ENCODE measurements at places on chromosomes 12 and 14.

GRCh38 chr12:50642761-50643160 lies 121.1 kb upstream of the ATF1 start:
- no peak for DNase-seq

DNA sequence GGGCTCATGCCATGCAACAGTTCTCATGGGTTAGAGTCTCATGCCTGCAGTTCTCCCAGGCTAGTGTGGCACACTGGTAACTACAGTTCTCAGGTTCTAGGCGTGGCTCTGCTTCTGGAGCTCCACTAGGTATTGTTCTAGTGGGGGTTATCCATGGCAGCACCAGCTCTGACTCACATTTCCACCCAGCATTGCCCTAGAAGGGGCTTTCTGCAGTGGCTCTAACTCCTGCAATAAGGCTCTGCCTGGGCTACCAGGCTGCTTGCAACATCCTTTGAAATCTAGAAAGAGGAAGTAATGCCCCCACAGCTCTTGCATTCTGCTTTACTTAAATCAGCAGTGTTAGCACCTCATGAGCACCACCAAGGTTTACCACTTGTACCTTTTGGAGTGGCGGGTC lies 220.3 kb upstream of the ARID2 start:
- DNase-seq: no peak

DNA sequence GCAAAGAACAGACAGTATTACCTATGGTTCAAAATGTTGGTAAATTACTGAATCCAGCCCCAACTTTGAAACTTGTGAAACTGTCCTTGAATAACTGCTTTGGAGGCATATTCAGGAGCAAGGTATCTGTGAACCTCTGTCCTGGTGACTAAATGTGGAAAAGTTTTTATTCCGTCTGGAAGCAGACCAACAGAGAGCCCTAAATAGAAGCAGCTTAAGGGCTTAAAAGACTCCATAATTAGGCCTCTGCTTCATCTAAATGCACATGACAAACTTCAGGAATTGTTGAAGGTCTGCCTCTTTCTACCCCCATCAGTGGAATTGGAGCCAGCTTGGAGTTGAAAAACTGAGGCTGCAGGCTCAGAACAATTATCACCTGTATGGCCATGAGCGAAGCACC lies 276.5 kb downstream of the KCNH5 start:
- DNase-seq: no peak

DNA sequence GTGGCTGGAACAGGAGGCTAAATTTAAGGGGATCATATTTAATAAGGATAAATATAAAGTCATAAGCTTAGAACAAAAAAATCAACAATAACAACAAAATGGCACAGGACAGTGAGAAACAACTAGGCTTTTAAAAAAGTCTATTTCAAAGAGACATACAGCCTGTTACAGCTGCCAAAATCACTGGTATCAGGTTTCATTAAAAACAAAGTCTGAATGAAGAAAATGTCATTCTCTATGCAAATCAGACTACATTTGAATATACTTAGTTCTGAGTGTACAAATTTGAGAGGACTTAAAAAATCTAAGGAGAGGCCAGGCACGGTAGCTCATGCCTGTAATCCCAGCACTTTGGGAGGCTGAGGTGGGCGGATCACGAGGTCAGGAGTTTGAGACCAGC lies 44.0 kb downstream of the TFCP2 start:
- no peak for DNase-seq

- no peak for DNase-seq
Observed at GRCh38 chr14:68578597-68578996, 214.3 kb downstream of the ZFP36L1 start.

Data from transverse colon (tissue), 4 donors.